ENCODE measurements at places on chromosomes 6 and 20.

GRCh38 chr6:14711056-14711703, 534.7 kb upstream of the JARID2 start:
- DNase-seq: no peak

DNA sequence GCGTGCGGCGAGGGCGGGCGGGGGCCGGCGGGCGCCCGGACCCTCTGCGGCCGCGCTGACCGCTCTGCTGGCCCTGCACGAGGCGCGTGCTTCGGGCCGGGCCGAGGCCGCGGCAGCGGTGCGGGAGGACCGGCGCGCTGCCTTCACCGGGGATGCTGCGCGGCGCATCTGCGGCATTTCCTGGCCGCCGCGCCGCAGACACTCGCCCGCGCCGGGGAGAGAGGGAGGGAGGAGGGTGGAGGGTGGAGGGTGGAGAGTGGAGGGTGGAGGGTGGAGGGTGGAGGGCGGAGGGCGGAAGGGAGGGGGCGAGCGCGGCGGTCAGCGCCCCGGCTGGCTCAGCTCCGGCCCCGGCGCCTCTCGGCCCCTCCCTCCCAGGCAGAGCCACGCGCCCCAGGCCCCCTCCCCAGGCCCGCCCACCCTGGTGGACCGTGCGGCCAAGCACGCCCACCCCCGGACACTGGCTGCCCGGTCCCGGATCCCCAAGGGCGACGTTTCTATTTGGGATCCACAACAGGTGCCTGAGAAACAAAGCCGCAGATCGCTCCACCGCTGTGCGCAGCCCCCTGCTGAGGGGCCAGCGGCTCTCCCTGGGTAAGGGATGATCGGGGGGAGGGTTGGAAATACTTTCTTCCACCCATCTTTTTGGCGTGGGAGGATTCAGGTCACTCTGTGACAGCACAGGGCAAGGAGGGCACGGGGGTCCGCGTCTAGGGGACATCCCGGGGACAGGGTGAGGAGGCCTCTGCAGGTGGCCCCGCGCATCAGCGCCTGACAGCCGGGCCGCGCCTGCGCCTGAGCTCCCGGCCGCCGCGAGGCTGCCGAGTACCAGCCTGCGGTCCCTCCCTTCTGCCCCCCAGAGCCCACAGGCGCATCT, 111.2 kb upstream of the BEND6 start:
- peak; percentile 21 for DNase-seq

DNA sequence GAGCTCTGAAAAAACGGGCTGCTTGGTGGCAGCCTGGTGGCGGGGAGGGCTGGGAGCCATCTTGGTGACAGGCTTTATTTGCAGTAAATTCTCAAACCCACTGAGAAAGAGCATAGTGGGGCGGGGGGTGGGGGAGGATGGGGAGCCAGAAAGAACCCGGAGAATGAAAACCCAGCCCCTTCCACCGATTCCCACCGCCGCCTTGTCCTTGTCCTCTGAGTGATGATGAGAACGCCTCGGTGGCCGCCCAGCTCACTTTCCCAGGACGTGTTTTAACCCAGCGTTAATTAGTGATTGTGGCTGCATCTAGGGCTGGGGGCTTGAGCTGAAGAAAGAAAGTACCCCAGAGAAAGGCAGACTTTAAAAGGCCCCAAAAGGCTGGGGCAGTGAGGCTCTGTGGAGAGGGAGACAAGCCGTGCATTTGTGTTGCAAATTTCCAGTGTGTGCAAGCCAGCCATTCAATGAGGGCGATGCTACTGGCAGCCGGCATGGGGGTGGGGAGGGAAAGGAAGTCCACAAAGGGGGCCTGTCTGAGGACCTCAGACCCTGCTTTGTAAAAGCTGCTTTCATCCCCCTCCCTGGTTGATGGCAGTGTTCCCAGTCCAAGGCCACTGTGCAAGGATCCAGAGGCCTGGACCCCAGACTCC, 6.2 kb upstream of the GHRH start:
- DNase-seq: no peak

DNA sequence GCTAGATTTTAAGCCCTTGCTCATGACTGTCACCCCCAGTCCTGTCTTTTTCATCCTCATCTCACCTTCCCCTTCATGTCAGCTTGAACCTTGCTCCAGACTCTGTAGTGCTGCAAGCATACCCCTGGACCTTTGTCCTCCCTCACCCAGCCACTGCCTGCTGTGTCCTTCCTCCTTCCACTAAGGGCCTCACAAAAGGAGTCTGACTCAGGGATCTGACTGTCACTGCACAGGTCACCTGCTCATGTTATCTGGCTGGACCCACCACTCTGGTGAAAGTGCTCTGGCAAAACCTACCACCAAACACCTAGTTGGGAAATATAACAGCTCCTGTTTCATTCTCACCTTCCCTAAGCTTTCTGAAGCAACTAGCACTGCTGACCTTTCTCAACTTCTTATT, 151.4 kb downstream of the INSM1 start:
- no peak for DNase-seq

DNA sequence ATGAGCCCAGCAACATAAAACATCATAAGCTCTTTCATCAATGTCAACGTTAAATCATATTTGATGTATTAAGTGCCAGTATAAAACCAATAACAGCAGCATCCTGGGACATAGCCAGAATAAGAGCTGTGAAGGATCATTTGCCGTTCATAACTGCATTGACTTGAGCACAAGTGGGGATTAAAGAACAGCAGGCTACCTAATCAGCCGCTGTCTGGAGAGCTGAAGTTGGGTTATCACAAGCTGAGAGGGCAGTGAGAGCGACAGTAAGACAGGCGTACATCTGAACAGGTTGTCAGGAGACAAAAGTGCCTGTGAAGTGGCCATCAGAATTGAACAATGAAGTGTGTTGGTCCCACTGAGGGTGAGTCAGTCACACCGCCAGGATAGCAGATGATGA, 269.6 kb downstream of the GRIK2 start:
- DNase-seq: no peak

GRCh38 chr6:92566632-92567031, 852.7 kb downstream of the EPHA7 start:
- no peak for DNase-seq

GRCh38 chr6:20708367-20709124, 174.3 kb downstream of the CDKAL1 start:
- no peak for DNase-seq

GRCh38 chr6:31083742-31084354, 28.5 kb downstream of the C6orf15 start:
- DNase-seq: no peak

DNA sequence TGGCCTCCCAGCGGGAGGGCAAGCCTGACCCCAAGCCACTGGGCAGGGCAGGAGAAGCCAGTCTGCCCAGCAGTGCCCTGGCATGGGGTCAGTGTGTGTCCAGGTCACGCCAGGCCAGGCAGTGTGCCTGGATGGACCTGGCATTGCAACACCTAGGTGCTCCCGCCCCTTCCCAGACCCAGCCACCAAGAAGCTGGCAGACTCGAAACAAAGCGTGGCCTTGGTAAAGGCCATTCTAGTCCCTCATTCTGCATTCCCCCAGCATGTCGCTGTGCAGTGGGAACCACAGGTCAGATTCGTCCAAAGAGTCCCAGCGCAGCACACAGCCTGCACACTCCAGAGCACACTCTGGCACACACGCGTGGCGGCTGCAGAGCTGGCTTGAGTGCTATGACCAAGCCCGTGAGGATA, 19.3 kb upstream of the APMAP start:
- DNase-seq: no peak

DNA sequence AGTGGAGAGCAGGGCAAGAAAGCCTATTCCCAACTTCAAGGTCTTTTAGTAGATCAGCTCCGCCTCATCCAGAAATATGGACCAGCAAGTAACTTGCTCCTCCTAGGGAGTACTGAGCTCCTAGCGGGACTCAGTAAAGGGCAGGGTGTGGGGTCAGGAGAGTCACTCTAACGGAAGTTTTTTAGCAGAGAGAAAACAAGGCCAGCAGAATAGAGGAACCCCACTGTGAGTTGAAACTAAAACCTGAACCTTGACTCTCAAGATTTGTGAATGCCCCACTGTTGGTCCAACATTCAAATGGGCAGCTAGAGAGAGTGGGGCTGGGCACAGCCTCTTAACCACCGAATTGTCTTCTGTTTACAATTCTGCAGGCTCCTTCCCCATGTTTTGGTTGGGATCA, 244.8 kb downstream of the FARS2 start:
- no peak for DNase-seq

DNA sequence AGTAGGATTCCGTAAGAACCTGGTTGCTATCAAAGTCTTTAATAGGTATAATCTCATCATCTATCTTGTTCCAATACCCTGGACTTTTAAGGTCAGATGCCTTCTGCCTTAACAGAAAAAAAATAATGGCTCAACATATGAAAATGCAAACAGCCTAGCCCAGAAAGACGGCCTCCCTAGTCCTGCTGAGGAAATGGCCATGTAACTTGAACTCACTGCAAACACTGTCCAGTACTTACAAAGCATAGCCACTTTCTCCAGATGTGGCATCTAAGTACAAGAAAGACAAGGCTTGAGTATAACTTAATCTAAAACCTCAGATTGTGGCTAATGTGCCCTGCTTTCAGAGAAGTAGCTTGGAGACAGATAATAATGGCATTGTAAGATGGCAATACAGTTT, 26.5 kb downstream of the FASTKD5 start:
- no peak for DNase-seq

DNA sequence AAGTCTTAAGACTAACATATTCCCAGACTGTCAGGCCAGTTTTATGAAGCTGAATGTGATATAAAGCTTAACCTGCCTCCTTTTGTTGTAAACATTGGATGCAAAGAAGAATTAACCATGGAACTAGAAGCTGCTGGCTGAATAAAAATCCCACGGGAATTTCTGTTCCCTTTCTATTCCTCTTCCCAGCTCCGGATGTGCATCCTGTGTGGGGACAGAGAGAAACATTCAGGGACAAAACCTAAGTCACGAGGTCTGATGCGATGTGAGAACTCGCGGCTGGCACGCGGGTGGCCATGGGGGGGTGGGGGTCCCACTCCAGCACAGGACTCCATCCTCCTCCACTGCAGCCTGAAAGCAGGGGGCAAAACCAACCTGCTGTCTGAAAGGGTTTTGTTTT, 32.2 kb downstream of the RAMACL start:
- no peak for DNase-seq

DNA sequence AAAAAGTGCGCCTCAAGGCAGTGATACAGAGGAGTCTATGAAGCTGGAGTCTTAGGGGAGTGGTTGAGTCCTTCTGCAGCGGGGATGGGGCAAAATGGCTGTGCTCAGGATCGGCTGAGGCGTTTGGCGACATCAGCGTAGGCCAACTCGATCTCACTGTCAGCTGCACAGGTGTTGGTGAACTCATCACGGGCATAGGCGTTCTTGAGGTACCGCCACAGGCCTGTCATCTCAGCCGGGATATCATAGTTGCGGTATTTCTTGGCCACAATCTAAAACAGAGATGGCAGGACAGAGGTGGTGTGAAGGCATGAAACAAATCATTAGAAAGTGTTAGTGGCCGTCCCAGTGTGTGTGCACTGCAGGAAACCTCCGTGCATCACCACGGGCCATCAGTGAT, 112.7 kb downstream of the CLIC5 start:
- DNase-seq: no peak

DNA sequence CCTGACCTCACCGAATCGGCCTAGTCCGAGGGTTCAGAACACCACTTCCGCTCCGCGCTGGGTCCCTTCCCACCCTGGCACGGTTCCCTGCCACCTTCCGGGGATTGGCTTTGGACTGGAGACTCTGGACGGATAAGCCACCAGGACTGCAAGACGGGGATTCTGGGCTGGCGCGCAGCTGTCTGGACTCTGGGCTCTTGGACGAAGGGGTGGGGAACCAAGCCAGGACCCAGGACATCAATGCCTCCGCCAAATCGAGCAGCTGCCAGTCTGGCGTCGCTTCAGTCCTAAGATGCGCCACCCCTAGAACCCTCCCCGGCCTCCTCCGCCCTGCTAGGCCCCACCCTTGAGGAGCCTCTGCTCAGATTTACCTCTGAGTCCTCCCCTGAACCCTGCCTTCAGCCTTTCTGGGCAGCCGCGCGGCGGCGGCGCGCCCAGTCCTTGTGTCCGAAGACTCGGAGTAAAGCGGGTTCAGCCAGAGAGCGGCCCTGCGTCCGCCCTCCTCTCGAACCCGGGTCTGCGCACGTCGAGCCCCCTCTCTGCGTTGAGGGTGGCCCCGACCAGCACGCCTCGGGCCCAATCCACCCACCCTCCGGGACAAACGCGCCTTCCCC, 1.2 kb downstream of the KCNK17 start:
- DNase-seq: no peak

GRCh38 chr6:107657373-107657754, 166.7 kb downstream of the SCML4 start:
- DNase-seq: no peak

DNA sequence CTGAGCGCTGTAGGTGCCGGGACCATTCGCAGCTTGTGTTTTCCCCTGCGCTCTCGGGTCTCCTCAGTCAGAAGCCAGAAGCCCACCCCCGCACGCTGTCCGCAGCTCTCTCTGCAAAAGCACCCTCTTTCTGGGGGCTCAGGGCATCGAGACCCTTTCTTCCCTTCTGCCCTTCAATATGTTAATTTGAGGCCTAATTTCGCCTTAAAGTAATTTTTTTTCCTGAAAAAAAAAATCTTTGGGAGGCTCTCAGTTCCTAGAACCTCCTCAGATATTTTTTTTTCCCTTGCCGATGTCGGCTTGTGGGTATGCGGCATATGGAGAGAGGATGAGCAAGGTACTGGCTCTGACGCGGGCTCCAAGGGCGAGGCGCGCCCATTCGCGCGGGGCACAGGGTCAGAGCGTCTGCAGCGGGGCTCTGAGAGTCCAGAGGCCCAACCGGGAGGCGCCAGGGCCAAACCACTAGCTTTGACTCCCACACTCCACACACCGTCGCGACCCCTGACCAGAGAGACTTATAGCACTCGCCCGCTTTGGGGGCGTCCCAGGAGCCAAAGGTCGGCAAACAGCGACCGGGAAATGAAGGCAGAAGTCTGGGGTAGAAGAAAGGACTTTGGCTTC, 893 bp downstream of the PRDM13 start:
- DNase-seq: no peak

- no peak for DNase-seq
These were observed 45.6 kb upstream of the SGK1 start for GRCh38 chr6:134363323-134364039.

- no peak for DNase-seq
These were observed 1120.1 kb upstream of the CITED2 start for GRCh38 chr6:140494321-140495108.

GRCh38 chr6:75794954-75795739, 46.1 kb downstream of the MYO6 start:
- no peak for DNase-seq

DNA sequence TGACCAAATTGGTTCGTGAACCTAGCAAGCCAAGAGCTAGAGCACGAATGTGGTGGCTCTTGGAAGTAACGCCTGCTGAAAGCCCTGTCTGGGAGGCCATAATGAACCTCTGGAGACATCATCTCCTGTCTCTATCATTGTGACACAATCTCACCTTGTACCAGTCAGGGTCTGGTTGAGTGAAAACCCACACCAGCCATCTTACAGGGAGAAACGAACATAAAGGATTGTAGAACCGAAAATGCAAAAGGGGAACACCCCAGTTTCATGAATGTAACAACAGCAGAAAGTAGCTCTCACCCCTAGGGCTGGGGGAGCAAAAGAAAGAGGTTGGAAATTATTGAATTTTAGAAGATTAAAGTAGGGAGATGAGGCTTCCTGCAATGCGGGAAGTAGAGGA, 50.9 kb upstream of the TAB2 start:
- DNase-seq: no peak

- DNase-seq: no peak
These were observed 37.5 kb downstream of the LAMA4 start for GRCh38 chr6:112216662-112217551.

Data from stimulated activated CD8-positive, alpha-beta memory T cell treated with anti-CD3 and anti-CD28 coated beads, Interleukin-2, amount 100 ng/mL, for 1 hour (primary cell).